Hematopoietic multipotent progenitor cell treated with erythropoietin and hydrocortisone succinate and interleukin-3 and kit ligand, for 17 days (in vitro differentiated cells): ENCODE measurements at places on chromosomes 5 and 9.

- DNase-seq: no peak
Observed at GRCh38 chr9:7960320-7961050, 160.9 kb upstream of the DMAC1 start.

DNA sequence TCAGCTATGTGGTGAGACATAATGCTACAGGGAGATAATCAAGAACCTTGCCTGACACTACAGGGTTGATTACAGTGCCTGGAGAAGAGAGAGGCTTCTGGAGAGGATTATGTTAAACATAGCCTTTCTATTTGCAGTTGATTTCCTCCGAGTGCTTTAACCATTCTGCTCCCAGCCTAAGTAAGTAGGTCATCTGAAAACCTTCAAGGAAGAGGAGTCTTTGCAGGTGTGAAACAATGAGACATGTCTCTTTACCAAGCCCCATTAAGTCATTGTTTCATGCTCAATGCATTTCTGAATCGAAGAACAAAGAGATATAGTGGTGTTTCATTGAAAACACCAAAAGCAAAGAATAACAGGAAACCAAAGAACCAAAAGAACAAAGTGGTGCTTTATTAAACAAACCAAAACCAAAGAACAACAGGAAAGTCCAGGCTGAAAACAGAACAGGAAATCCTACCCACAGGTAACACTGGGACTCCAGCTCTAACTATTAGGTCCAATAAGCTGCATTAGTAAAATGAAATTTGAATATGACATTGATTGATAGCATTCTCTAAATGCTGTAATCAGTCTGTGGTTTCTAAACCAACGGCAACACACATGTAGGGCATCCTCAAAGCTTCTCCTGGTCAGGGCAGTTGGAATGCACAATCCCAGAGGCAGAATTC lies 113.3 kb upstream of the SPATA31D4 start:
- DNase-seq: no peak

GRCh38 chr5:77935506-77936364 lies 159.6 kb upstream of the TBCA start:
- DNase-seq: no peak

DNA sequence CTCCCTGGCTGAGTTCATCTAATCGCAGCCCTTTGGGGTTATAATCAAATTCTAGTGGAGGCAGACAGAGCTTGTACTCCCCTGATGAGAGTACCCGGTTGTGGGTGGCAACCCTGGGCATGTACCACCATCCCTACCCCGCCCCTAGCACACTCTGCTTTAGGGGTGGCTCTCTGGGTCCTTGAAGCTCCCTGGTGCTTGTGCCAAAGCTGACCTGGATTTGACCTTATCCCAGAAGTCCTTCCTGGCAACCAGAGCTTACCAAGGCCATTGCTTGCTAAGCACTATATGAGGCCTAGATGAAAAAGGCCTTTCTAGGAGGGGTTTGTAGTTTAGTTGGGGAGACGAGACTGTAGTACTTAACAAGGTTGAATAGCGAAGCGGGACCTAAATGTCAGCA lies 72.2 kb downstream of the RGS3 start:
- DNase-seq: no peak

DNA sequence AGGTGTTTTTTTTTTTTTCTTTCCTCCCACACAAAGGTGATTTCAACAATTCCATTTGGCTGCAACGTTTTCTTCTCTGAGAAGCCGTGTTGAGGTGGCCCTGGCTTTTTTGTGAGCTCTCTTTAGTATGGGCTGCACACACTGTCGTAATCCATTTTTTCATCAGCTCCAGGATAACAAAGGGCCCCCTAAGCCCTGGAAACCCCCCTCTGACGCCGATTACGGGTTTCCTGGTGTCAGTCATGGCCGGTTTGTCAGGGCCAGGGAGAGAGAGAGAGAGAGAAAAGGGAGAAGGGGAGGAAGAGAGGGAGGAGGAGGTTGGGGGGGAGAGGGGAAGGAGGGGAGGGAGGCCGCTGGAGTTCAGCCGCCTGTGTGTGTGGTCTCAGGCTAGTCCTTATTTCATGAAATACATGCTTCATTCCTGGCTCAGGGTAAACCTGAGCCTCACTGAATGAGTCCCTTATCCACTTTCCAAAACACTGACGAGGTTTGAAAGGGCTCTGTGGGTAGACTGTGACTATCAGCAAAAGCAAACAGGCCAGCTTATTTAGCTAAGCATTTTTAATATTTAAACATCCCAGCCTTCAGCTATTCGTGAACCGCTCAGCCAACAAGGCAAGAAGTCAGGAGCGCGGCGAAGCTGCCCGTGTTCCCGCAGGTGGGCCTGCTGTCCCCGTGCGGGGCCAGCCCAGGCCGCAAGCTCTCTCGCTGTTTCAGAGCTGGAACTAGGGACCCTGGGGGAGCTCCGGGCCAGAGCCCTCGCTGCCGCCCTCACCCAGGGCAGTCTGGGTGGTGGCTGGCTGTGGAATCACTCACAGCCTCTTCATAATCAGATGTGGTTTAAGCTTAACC lies 172.8 kb downstream of the ERCC6L2 start:
- no peak for DNase-seq

DNA sequence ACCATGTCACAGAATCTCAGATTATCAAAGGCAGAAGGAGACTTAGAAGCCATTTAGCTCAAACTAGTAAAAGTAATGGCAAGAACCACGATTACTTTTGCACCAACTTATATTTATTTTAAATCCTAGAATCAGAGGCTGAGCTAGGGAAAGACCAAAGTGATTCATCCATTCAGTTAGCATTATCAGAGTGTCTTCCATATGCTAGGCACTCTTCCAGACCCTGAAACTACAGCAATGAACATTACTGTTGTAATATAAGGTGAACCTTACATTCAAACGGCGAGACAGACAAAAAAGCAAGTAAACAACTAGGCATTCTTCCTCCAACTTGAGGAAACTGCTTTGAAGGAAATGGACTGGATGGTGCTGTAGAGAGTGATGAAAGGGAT lies 7.9 kb downstream of the PDE6A start:
- DNase-seq: no peak

DNA sequence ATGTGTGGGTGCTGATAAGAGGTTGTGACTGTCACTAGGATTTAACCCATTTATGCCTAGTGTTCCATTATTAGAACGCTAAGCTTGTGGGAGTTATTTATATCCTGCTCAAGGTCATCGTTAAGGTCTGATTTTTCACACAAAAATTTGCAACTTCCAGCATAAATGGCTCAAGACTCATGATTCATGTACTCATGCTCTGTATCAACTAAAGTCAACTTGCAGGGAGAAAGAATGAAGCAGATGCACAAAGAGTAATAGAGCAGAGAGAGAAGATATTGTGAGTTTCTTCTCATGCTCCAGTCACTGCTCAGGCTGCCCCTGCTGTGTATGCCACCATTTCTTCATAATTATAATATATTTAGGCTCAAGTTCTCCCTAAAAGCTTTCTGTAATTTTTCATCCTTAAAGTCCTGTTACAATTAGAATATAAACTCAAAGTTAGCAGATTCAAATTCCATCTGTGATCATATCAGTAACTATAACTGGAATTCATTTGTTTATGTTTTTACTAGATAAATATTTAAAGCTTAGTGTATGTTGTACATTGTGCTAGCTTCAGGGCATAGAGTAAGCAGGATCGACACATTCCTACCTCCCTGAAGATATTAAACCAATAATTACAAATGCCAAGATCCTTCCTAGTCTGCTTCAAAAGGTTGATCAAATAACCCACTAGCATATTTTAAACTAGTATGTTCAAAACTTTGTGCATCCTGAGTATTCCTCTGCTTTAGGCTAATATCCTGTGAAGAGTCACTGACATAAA lies 136.7 kb downstream of the NUDT12 start:
- no peak for DNase-seq

GRCh38 chr9:128428644-128429512 lies 8.2 kb downstream of the CERCAM start:
- no peak for DNase-seq

GRCh38 chr5:14142827-14143545 lies at the start of gene TRIO:
Gene TRIO, plus strand, starts transcription at chr5:14143342. Its CDS starts 384 bp downstream, at chr5:14143726.
- peak; percentile 30 for DNase-seq

DNA sequence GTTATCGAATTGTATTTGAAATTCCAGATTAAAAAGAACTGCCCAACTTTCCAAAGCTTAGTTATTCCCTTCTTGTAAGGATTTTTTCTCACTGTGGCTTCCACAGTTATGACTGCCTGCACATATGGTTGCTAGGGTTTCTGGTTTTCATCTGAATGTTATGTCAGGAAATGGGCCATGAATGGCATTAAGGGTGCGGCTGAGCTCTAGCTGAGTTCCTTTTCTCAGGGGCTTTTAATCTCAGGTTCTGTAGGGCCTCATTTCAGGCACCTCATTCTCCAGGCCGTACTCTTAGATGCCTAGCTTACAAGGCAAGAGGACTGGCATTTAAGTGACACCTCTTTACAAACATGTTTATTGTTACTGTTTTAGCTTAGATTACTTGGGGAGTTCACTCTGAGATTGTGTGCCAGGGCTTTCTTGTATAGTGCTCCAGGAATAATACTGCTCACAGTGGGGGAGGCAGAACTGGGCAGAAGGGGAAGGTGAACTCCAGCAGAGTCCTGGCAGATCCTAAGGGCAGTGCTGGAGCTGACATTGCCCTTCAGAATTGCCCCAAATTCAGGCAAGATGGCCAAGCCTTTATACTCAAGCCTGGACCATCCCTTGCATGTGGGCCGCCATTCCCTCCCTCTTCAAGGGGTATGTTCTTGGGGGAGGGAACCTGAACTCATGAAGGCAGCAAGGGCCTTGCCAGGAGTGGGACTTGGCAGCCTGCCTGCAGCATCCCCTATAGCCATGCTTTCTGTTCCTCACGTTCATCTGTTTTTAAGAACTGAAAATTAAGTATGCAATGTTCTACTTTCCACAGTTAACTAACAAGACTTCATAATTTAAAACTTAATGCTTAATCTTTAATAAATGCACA lies 111.5 kb downstream of the KDM4C start:
- DNase-seq: no peak

DNA sequence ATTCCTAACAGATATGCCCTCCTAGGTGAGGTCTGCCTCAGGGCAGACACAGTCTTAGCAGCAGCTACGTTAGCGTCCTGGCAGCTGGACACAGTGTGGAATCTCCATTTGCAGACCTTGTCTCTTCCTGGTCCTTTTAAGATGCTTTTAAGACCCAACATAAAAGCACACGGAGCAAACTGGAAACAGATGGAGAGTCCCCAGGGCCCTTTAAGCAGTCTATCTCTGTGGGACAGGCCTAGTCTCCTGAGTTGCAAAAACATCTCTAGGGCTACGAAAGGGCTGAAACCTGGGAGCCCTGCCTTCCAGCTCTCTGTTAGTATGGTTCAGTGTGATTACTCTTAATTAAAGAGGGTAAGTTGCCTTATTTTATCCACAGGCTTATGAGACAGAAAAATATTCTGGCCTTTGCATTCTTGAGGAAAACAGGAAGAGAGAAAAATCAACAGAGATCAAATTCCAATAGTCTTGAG lies 66.0 kb upstream of the GNA14 start:
- no peak for DNase-seq

- DNase-seq: no peak
Observed at GRCh38 chr9:13967438-13967837, 346.5 kb downstream of the NFIB start.

- no peak for DNase-seq
Observed at GRCh38 chr5:135335031-135335828, 63.8 kb downstream of the MACROH2A1 start.

GRCh38 chr9:15403155-15403554 lies 19.5 kb upstream of the SNAPC3 start:
- DNase-seq: peak; percentile 45

GRCh38 chr5:416636-416960 lies 26.4 kb upstream of the EXOC3 start:
- no peak for DNase-seq

GRCh38 chr5:7078101-7078500 lies 317.8 kb upstream of the ADCY2 start:
- no peak for DNase-seq

DNA sequence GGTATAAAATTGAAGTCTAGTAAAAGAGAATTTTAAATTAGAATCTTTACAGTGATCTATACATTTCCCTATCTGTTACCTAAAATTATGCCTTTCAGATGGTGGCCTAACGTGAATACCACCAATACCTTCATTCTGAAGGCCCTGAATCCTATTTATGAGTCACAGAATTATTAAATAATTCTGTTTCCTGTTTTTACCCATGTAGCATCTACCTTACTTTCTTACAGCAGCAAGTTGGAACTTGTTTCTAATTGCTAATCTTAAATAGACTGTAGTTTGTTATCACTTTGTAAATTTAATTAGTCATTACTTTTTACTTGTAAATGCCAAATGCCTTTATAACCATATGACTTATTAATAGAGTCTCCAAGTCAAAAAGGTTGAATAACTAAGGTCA lies 135.0 kb downstream of the PDE4D start:
- DNase-seq: no peak

DNA sequence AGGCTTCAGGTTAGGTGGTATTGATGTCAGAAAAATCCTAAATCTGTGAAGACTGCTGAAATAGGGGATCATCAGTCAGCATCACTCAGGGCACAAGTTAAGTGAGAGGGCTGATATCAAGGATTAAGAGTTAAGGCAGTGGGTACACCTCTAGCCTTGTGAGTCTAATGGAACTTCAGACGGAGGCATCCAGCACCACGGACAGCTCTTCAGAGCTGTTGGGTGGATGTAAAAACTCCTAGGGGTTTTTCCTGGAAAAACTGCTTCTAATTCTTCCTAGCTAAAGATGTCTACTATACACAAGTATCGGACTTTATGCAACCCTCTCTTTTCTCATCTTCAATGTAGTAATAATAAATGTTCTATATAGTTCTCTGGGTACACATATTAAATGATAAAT lies 165.9 kb downstream of the SH3GL2 start:
- DNase-seq: no peak

- DNase-seq: no peak
Observed at GRCh38 chr9:136014924-136015633, 53.9 kb upstream of the UBAC1 start.

GRCh38 chr9:97906236-97906831 lies 16.0 kb downstream of the TRMO start:
- DNase-seq: no peak

GRCh38 chr9:107584186-107584585 lies 94.6 kb upstream of the KLF4 start:
- no peak for DNase-seq

- no peak for DNase-seq
Observed at GRCh38 chr5:114191441-114191840, 170.4 kb upstream of the KCNN2 start.

- no peak for DNase-seq
Observed at GRCh38 chr5:53362521-53362941, 117.9 kb upstream of the FST start.

GRCh38 chr9:8817335-8817734 lies 1017.8 kb upstream of the DMAC1 start:
- no peak for DNase-seq

GRCh38 chr9:72313507-72313906 lies 51.5 kb downstream of the ZFAND5 start:
- no peak for DNase-seq

DNA sequence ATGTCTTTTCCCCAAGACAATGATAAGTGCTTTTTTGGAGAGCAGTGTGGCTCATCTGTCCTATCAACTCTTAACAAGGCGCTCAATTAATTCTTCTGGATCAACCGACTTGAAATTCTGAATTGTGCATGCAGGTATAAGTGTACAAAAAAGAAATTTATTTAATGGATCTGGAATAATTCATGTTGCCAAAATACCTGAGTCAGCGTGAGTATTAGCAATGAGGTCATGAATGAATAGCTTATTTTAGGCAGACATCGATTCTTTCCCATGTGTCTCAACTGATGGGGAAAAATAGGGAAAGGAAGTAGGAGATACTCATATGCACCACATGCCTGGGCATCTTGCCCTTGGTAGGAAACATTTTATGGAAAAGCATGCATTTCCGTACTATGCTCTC lies 68.0 kb downstream of the C6 start:
- DNase-seq: no peak
